ENCODE measurements at places on chromosomes 7 and 10.
A peak's percentile ranks its signal among the peaks of the same experiment; 100 is the strongest.

DNA sequence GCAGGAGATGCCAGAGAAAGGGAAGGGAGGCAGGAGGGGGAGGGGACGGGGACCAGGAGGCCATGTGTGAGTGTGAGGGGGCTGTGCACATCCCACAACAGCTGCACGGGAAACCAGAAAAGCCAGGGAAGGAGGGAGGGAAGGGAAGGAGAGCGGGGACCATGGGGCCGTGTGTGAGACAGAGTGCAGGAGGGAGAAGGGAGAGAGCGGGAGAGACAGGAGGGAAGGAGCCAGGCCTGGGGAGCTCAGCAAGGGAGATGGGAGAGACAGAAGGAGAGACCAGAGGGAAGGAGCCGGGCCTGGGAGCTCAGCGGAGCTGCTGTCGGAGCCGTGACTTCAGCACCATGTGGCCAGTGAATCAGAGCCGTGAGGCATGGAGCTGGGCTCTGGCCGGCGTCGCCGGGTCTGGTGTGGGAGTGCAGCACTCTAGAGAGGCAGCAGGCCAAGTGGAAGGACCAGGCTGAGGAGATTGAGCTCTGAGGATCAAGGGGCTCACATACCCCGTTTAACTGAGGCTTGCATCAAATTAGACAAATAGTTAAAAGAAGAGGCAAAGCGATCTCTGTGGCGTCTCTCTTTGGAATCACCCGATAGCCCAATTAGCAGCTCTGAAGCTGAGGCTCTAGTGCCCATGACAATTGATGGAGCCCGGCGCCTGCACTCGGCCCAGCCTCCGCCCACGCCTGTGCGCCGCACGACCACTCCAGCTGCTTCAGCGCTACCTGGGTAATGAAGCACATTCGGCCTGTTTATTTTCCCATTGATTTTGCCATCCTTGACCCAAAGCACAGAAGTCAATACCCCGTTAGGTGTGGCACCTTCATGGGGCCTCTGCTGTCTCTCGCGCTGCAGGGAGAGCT is 150.4 kb downstream of the MAD1L1 start:
- peak; percentile 32 for DNase-seq

DNA sequence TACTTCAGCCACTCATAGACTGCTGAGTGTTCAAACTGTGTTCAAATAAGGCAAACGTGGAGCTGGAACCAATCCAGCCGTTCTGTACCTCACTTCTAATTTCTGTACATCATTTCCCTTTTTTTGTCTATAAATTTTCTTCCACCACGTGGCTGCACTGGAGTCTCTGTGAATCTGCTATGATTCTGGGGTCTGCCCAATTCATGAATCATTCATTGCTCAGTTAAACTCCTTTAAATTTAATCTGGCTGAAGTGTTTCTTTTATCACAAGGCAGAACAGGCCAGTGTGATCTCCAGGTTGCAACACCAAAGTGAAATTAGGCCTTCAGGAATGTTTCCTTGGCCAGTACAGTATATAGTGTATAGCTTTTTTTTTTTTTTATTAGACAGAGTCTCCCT is 53.5 kb downstream of the DNAJC12 start:
- DNase-seq, result peak; percentile 28

GRCh38 chr7:94675356-94675755 is 19.4 kb upstream of the SGCE start:
- DNase-seq, result no peak

DNA sequence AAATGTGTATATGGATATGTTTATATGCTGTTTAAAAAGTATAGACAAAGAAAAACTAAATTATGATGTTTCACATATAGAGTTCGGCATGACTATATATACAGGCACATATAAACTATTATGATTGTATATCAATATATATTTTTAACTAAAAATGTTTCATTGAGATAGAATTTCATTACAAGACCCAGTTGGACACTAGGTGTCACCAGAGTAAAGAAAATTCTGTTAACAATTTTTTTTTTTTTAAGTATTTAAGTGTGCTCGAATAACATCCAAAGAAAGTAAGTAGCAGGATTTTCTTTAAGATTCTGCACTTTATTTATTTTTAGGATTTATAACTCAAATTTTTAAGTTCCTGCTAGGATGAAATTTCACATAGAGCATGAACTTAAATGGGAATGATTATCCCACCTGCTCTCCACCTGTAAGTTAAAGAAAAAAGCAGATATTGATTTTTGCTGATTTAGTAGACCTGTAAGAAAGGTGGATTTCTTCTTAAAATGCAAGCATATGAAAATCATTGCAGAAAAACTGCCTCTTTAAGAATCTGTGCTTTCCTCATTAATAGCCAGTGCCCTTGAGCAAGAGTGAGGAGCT is 961.5 kb downstream of the PCDH15 start:
- no peak for DNase-seq

- no peak for DNase-seq
Measured at GRCh38 chr10:119209035-119209735, 1.8 kb downstream of the GRK5 start.
